ENCODE measurements at places on chromosomes 12 and 14.
A peak's percentile ranks its signal among the peaks of the same experiment; 100 is the strongest.

DNA sequence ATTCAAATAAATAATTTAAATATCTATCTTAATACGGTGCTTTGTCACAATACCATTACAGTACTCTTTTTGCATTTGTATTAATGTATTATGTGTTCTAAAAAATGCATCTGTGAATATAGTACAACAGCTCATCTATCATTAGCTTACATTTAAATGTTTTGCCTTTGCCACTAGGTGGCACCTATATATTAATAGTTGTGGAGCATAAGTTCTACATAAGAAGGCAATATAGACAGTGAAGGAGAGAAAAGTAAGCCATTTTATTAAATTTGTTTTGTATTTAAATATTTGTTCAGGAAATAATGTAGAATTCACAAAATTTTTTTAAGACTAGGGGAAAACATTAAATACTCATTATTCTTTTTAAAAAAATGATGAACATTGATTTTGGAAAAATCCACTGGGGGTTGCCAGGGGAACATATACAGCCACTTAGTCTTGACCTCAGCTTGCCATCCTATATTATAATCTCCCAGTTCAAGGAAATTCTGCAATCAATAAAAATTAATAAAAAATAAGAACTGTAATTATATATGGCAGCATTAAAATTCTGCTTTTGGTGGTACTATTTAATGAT is 9.8 kb downstream of the CCER1 start:
- no peaks in the 10 kb centered on the region for H3K36me3 ChIP-seq
- DNase-seq: no peak
- H3K4me1 ChIP-seq: no peaks in the 10 kb centered on the region
- no peak overlapping the region for H3K4me3 ChIP-seq
- H3K27me3 ChIP-seq: no peaks in the 10 kb centered on the region
- H3K27ac ChIP-seq: no peak overlapping the region

DNA sequence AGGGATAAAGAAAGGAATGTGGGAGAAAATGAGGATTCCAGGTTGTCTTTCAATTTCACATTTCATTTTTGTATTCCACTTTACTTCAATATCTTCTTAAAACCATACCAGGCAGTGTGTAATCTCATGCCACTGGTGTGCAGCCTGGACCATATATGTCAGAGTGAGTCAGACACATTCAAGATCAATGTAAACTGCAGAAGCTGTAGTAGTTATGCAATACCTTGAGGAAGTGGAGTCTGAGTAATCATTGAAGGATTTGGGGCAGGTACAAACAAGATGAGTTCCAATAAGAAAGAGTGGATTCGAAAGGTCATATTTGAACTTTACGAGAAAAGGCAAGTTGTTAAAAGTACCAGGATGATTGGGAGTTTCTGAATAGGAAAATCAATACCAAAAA is 14.1 kb downstream of the PLCZ1 start:
- H3K27ac ChIP-seq: no peak overlapping the region
- no peaks in the 10 kb centered on the region for H3K27me3 ChIP-seq

- H3K4me1 ChIP-seq: peaks cover 29% of the 10 kb centered on the region
- peaks cover 1% of the 10 kb centered on the region for H3K36me3 ChIP-seq
- H3K27ac ChIP-seq: no peak overlapping the region
- no peak overlapping the region for H3K4me3 ChIP-seq
- no peak for DNase-seq
These were observed 66.1 kb downstream of the SAMD4A start for GRCh38 chr14:54633076-54633475.

- no peaks in the 10 kb centered on the region for H3K27me3 ChIP-seq
- H3K4me3 ChIP-seq: no peak overlapping the region
- no peaks in the 10 kb centered on the region for H3K4me1 ChIP-seq
- H3K36me3 ChIP-seq: no peaks in the 10 kb centered on the region
These were observed 85.2 kb upstream of the IGF1 start for GRCh38 chr12:102565555-102565954.

GRCh38 chr12:102305486-102305885 is 107.9 kb upstream of the PMCH start:
- H3K4me3 ChIP-seq: no peak overlapping the region
- no peak for DNase-seq
- H3K36me3 ChIP-seq: no peaks in the 10 kb centered on the region
- no peaks in the 10 kb centered on the region for H3K4me1 ChIP-seq

- H3K36me3 ChIP-seq: no peaks in the 10 kb centered on the region
- peak overlapping the region; percentile 43 for H3K27ac ChIP-seq
- peaks cover 33% of the 10 kb centered on the region for H3K4me1 ChIP-seq
These were observed 183.4 kb upstream of the PPFIA2 start for GRCh38 chr12:81942594-81942993.

DNA sequence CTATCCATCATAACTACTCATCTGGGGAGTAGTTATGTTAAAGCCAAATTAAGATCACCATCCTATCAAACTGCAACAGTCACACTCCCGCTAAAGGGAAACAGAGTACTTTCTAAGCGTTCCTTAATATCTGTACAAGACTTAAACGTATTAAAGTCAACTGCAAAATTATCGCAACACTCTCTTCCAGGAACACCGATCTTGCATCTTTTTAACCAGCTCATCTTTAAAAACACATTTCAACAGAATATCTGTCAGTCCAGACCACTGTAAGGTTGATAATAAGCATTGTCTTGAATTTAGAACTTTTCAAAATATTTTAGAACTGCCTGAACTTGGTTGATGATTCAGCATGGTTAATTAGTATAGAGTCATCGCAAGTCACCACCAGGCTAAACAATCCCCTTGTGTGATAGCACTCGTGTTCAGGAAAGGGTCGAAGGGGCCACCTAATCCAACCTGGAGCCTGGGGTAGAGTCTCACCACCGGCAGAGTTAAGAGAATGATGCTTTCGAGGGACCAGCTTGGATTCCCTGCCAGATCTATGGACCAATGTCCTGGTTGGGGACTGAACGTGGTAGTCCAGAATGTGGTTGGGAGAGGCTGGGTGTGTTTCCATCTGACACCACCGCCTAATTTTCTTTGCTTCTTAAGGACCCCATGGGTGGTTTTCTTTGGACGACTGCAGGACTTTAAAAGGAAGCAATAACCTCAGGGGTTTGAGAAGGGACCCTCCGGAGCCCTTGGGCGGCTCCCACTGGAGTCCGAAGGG is 890 bp downstream of the SPTLC2 start:
- H3K27me3 ChIP-seq: no peaks in the 10 kb centered on the region
- H3K27ac ChIP-seq: peak overlapping the region; percentile 79
- H3K4me3 ChIP-seq: peak overlapping the region; percentile 89
- DNase-seq: peak; percentile 29
- H3K4me1 ChIP-seq: peaks cover 43% of the 10 kb centered on the region
- H3K36me3 ChIP-seq: peaks cover 17% of the 10 kb centered on the region

DNA sequence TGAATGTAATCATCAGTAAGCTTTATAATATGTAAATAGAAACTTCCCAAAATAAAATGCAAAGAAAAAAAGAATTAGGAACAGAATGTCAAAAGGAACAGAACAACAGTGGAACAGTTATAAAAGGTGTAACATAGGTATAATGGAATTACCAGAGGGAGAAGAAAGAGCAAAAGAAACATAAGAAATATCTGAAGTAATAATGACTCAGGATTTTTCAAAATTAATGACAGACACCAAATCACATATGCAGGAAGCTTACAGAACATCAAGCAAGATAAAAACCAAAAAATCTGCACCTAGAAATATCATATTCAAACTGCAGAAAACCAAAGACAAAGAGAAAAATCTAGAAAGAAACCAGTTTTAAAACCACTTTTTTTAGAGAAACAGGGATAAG is 36.1 kb downstream of the TMEM116 start:
- no peaks in the 10 kb centered on the region for H3K27me3 ChIP-seq
- DNase-seq: no peak
- no peak overlapping the region for H3K4me3 ChIP-seq

GRCh38 chr14:62665286-62665685 is 380.0 kb downstream of the KCNH5 start:
- H3K27me3 ChIP-seq: no peaks in the 10 kb centered on the region
- no peak for DNase-seq
- no peaks in the 10 kb centered on the region for H3K4me1 ChIP-seq
- no peaks in the 10 kb centered on the region for H3K36me3 ChIP-seq
- no peak overlapping the region for H3K27ac ChIP-seq

GRCh38 chr12:11922361-11922760 is 148.4 kb upstream of the BCL2L14 start:
- peaks cover 2% of the 10 kb centered on the region for H3K4me1 ChIP-seq
- H3K27ac ChIP-seq: no peak overlapping the region
- no peaks in the 10 kb centered on the region for H3K36me3 ChIP-seq

- no peak for DNase-seq
- no peak overlapping the region for H3K27ac ChIP-seq
- H3K27me3 ChIP-seq: no peaks in the 10 kb centered on the region
These were observed 14.6 kb upstream of the CACNB3 start for GRCh38 chr12:48803675-48804074.

DNA sequence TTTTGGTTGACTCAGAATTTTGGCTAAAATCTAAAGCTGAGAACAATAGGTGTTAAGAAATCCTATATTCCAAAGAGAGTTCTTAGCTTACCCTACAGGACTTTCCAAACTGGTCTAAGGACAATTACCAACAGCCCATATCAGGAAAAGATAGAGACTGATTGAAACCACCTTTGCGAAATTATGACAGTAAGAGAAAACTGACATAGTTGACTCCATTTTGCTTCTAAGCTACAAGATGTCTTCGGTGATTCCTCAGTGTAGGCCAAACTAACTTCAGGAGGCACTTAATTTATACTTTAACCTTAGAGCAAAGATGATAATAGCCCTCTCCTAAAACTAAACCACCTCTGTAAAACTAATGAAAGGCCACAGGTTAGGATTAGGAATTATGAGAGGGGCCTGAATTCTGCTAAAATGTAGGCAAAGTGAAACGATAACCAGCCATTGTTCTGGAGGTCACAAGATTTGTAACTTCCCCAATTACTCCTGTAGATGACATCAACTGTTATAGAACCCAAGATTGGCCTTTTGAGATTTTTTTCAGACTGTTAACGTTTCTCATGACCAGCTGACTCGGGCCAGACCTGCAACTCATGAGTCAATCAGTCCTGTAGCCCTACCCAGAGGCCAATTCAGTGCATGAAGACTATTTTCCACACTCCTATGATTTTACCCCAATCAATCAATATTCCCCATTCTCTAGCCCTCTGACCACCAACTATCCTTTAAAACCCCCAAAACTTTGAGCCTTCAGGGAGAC is 43.0 kb downstream of the KLRG1 start:
- H3K27me3 ChIP-seq: peaks cover 4% of the 10 kb centered on the region
- H3K4me3 ChIP-seq: no peak overlapping the region
- H3K4me1 ChIP-seq: peaks cover 74% of the 10 kb centered on the region
- no peak for DNase-seq
- peak overlapping the region; percentile 13 for H3K27ac ChIP-seq

- no peak overlapping the region for H3K4me3 ChIP-seq
- no peak overlapping the region for H3K27ac ChIP-seq
- H3K27me3 ChIP-seq: no peaks in the 10 kb centered on the region
These were observed 63.0 kb downstream of the TMEM121 start for GRCh38 chr14:105589161-105589925.
